ENCODE measurements at places on chromosomes 2 and 18.

- no peak for DNase-seq
Measured at GRCh38 chr2:168814939-168815907, 12.8 kb downstream of the NOSTRIN start.

GRCh38 chr2:214139630-214140284 lies 271.1 kb upstream of the VWC2L start:
- DNase-seq, result no peak

GRCh38 chr2:106107509-106108131 lies 86.5 kb downstream of the UXS1 start:
- DNase-seq, result no peak

GRCh38 chr2:190455358-190456095 lies 47.4 kb downstream of the MFSD6 start:
- no peak for DNase-seq

GRCh38 chr2:162433491-162433890 lies 89.6 kb downstream of the GCA start:
- DNase-seq, result no peak
